Stimulated activated CD8-positive, alpha-beta memory T cell treated with anti-CD3 and anti-CD28 coated beads, Interleukin-15, amount 100 ng/mL, for 1 hour (primary cell): ENCODE measurements at places on chromosomes 3 and 15.

DNA sequence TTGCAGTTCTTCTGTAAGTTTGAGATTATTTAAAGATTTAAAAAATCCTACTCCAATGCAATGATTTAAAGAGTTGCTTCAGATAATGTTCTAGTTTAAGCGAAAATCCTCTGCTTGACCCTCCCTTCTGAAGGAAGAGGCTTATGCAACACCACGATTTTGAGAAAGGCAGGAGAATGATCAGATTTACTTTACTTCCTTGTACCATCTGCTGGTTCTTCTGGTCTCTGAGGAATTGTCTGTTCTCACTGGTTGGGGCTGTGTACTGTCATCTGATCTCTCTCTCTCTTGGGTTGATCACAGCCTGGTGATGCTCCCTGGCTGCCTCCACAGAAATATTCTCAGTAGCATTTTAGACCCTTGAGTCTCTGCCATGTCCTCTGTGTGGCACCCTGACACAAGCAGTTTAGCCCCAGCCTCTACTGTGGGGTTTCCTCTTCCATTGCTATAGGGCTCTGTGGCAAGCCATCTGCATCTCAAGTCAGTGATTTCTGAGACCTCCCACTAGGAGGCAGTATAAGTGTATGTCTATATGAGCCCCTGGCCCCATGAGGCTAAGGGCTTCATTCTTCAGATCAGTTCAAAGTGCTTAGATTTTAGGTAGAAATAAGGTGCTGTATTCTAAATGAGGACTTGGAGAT is 50.8 kb upstream of the PLAAT1 start:
- no peak for DNase-seq

- DNase-seq = no peak
Observed at GRCh38 chr3:68963376-68963775, 31.0 kb upstream of the TAFA4 start.

GRCh38 chr3:151262871-151263525 is 15.3 kb downstream of the P2RY14 start:
- DNase-seq = no peak

DNA sequence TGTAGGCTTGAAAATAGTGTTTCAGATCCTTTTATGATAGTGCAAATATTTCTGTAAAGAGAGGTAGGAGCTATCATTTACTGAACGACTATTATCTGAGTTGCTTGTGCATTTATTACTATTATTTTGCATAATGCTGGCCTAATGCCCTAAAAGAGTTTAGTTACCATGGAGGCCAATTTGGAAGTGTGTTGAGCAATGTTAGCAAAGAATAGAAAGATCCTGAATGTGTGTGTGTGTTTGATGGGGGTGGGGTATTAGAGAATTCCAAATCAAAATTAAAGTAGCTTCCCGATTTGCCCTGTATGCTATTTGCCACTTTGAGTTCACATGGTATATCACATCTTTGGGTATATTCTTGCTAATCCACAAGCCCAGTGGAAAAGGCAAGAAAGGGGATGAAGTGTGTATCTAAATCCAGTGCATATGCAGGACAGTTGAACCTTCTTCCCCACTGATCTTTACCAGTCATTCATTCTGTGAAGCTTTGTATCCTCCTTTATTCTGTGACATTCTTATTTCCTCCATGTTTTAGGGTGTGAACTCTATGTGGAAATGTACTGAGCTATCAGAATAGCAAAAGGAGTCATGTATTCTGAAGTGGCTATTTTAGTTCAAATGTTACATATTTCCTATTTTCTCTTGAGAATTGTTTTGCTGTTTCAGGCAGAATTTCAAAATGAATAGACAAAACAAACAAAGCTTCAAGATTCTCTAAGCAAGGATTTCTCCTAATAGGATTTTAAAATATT is 45.7 kb upstream of the PLSCR5 start:
- no peak for DNase-seq

DNA sequence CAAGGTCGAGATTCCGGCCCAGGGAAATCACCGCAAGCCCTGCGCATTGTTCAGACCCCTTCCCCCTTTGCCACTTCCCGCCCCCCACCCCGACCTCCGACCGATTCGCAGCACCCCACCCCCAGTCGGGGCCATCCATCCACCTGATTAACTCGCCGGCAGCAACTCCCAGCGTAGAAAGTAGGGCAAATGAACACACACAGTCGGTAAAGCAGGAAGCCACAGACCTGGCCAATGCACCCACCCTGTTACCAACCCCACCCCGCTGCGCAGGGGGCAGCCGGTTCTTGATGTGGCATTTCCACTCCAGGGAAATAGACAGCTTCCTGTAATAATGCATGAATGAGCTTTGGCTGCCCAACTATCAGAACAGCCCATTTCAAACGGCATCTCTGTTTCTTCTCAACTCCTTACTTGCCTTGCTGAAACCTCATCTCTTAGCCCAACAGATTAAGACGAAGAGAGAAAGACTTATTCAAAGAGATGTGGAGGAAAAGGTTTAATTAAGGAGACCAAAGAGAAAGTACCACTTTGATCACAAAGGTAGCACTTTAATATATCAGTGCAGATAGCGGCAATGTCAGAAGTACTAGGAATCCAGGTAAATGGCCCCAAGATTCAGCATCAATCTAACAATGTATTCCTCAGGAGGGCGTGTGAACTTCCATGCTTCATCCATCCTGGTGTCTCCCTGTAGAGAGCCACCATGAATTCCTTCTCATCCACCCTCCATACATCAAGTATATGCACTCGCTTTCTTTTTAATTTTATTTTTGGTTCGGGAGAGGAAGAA is 1.9 kb downstream of the TNIK start:
- DNase-seq = no peak

- DNase-seq = no peak
Observed at GRCh38 chr15:48541341-48542278, 103.9 kb downstream of the FBN1 start.

- no peak for DNase-seq
Observed at GRCh38 chr15:90489514-90489913, 40.2 kb upstream of the CRTC3 start.

GRCh38 chr15:72377331-72377730 is 1.5 kb upstream of the HEXA start:
- DNase-seq = no peak

DNA sequence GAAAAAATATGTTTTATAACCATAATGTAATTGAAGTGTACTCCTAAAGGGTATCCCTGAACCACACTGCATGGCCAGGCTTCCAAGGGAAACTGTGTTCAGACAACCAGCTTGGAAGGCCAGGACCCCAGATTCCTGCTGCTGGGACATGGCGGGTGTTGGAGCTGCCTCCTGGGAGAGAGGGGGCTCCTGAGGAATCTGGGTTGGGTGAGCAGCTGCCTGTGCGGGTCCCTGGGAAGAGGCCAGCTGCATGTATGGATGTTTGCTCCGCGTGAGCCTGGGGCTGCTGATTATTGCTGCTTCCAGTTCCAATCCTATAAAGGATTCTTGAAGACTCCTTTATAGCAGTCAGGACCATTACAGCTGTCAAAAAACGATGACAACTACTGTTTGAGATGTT is 348.6 kb upstream of the ICE2 start:
- no peak for DNase-seq

- no peak for DNase-seq
Observed at GRCh38 chr3:78863306-78864203, 904.2 kb downstream of the ROBO1 start.

DNA sequence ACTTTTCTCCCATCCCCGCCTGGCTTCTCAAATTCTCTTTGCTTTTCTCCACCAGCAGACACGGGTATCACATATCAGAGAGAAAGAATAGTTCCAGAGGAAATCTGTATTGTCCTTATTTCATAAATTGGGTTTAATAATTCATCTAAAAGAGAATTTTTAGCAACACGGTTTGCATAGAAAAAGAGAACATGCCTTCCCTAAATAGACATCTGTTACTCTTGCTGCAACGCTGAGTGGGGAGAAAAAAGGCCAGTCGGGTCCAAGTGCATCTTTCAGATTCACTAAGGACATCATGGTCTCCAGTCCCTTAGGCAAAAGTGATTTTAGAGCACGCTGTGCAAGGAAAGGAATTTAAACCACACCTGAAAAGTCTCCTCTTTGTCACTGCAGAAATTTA is 201.3 kb downstream of the ABHD5 start:
- DNase-seq = no peak

- DNase-seq = no peak
Observed at GRCh38 chr3:142934128-142934886, 29.2 kb downstream of the PAQR9 start.

DNA sequence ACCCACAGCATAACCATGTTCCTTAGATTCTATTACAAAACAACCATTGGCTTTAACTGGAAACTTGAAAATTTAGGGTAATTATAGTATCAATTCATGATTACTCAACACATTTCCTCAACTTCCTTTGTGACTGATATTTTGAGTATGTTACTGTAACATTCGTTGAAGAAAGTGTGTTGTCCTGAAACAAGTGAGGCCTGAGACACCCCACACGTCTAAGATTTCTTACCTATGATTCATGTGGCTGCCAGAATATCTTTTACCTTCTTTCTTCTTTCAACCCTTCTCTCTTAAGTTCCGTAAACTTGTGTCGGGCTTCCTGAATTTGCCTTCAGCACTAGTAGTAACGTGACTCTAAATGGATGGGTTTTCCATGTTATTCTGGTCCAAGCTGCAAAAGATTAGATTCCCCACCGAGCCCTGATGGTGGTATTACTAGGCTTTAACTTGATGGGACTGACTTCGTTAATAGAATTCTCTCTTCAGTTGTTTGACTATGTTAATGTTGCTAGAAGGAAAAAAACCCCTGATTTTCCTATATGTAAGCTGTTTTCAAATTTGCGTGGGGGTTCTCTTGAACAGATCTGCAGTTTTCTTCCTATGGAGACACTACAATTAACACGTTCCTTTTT is 296.0 kb upstream of the ICE2 start:
- DNase-seq = no peak
